ENCODE measurements at places on chromosomes 11 and 22. TPM values are rescaled to one million over a fixed set of nuclear protein-coding genes. Genes with fewer than 3 reads are reported as not detected.

Gene SMIM35
- not detected for polyA plus RNA-seq

Gene DCDC1
- 0.02 TPM for polyA plus RNA-seq

Gene USP35
- polyA plus RNA-seq = 4.8 TPM

Gene UPB1
- polyA plus RNA-seq = 0.03 TPM

Gene MRTFA
- polyA plus RNA-seq = 5.6 TPM

Gene CBLIF
- not detected for polyA plus RNA-seq

Gene B3GAT1
- 0.11 TPM for polyA plus RNA-seq

Gene KDM4E
- polyA plus RNA-seq = not detected

All from keratinocyte (primary cell).